ENCODE measurements at places on chromosomes 11 and 22.

GRCh38 chr11:99814021-99814420 is 793.3 kb downstream of the CNTN5 start:
- no peak for DNase-seq

- no peak for DNase-seq
Measured at GRCh38 chr22:46697811-46698515, 40.1 kb downstream of the CERK start.

- no peak for DNase-seq
Measured at GRCh38 chr22:44023404-44024287, 456 bp upstream of the PARVB start.

- DNase-seq: no peak
Measured at GRCh38 chr11:126102436-126102981, 39.8 kb upstream of the CDON start.

DNA sequence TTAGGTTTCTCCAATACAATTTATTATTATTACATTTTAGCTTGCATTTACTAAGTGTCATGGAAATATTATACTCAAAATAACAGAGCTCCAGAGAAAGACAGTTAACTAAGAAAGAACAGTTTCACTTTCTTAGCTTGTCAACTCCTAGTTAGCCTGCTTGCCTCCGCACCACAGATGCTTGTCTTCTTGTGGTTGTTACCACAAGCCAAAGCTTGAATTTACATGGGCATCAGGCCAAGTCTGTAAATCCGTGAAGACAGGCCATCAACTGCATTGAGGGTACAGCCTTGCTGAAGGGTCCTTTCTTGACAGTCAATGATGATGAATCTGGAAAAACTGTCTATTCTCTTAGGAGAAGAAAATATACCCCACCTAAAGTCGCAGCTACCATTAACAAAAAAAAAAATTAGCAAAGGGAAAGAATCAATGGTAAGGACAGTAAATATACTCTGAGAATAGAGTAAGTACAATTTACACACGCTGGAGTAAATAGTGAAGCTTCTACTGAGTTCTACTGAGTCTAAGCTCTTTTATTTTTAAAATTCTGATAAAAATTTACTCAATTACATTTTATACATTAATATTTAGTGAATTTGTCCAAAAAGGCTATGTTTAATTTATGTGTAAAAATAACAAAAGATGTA is 15.6 kb upstream of the DENND5A start:
- DNase-seq: peak; percentile 48

DNA sequence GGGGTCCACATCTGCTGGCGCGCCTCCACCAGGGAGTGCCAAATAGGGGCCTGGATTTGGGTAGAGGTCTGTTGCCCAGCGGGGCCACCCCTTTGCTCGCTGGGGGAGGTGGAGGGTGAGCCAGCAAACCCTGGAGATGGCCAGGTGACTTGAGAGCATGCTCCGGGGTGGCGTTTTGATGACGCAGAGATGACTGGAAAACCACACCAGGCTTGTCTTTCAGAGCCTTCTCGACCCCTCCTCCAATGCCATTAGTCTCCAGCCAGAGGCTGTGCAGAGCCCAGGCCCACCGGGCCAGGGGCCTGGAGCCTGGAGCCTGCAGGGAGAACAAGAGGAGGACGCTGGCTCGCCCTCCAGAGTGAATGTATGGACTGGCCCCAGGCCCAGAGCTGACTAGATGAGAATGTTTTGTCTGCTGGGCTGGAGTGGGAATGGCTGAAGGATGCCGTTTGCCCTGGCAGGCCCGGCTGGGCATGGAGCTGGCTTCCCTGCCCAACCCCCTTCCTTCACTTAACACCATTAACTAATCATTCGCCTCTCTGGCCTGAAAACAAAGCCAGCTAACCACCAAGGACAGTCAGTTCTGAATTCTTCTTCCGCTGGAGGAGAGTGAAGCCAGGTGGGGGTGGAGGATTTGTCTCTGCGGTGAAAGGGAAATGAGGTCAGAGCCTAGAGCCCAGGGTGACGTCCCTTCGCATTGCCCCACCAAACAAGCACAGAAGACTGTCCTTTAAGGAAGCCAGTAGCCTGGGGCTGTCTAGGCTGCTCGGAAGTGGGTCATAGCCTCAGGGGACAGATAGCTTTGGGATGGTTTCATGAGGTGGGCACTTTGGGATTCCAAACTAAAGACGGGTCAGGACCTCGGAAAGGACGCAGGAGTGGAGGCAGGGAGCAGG is 1.6 kb upstream of the MCAM start:
- no peak for DNase-seq

DNA sequence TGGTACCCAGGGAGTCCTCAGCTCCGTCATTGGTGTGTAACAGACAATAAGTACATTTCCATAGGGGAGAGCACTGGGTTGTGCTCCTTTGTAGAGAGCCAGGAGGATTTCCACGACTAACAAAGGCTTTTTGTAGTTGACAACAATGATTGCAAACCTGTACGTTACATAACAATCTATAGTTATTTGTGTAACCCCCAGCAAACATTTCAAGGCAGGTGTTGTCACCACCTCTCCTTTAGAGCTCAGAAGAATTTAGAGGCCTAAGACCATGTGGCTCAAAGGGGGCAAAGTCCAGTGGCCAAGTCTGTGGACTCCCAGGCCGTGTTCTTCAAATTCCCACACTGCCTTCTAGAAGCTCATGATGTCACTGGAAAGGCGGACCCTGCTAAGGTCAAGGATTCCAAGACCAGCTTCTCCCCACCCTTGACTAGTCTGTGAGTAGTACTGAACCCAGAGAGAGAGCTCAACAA is 15.8 kb downstream of the RPL27A start:
- DNase-seq: no peak

GRCh38 chr22:41094041-41094593 is 1.7 kb downstream of the EP300 start:
- DNase-seq: no peak

DNA sequence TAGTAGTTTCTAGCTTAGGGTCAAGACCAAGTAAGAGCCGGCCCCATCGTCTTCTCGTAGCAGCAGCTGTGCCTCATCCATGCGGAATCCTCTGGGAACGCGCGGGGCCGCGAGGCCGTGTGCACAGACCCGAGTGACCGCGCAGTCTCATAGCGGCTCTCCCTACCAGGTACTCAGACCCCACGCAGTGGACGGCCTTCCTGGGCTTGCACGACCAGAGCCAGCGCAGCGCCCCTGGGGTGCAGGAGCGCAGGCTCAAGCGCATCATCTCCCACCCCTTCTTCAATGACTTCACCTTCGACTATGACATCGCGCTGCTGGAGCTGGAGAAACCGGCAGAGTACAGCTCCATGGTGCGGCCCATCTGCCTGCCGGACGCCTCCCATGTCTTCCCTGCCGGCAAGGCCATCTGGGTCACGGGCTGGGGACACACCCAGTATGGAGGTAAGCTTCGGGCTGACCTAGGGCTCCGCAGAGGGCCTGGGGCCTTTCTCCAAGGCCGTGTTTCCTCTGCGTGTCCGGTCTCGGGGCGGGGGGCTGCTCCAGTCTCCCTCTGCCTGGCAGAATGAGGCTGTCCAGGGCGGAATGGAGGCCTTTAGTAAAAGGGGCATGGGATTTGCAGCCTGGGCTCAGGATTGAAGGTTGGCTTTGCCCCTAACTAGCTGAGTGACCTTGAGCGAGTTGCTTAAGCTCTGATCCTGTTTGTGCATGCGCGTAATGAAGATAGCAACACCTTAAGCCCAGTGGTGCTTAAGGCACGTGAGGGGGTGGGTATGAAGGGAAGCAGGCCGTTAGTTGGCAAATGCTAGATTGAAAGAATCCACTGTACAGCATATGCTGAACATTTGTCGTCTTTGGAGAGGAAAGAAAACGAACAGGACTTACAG is 48.9 kb downstream of the ST14 start:
- DNase-seq: no peak

- peak; percentile 97 for DNase-seq
Measured at GRCh38 chr11:12287009-12287373, 90.4 kb upstream of the PARVA start.

DNA sequence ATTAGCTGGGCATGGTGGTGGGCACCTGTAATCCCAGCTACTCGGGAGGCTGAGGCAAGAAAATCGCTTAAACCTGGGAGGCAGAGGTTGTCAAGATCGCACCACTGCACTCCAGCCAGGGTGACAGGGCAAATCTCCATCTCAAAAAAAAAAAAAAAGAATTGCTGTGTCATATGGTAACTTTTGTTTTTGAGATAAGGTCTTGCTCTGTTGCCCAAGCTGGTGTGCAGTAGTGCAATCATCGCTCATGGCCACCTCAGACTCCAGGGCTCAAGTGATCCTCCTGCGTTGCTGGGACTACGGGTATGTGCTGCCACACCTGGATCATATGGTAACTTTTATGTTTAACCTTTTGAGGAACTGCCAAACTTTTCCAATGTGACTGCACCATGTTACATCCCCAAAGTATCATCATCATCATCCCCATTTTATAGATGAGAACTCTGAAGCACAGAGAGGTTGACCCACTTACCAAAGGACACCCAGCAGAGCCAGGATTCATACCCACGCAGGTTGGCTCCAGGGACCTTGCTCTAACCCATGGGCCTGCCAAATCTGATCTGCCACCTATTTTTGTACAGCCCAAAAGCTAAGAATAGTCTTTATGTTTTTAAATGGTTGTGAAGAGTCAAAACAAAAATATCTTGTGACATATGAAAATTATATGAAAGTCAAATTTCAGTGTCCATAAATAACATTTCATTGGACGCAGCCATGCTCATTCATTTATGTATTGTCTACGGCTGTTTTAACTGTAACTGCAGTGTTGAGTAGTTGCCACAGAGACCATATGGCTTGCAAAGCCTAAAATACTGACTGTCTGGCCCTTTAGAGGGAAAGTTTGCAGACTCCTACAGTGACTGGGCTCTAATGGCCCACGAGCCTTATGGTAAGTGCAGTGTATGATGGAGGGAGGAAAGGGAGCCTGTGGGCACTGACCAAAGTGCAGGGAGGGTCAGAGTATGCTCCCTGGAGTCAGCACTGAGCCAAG is 45.3 kb downstream of the GDPD5 start:
- DNase-seq: no peak

GRCh38 chr11:84790849-84791427 is 836.2 kb downstream of the DLG2 start:
- DNase-seq: no peak

GRCh38 chr22:44190381-44190976 is 9.8 kb downstream of the PARVG start:
- no peak for DNase-seq

GRCh38 chr22:27107824-27108223 is 450.4 kb downstream of the MIAT start:
- DNase-seq: peak; percentile 91

DNA sequence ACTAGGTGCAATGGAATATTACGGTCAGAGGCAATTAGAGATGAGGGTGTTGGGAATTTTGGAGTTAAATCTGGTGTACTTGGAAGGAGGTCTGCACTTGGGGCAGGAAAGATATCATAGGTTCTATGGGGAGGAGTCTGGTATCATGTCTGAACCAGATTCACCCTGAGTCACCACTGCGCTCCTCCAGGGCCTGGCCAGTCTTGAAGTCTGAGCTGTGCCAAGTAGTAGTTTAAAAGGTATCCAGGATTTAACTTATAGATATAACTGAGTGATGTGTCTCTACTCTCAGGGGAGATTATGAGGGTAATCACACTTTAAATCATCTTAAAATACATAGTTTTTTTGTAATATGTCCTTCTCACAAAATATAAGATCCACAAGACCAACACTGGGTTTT is 6.6 kb downstream of the CNGA4 start:
- DNase-seq: no peak

DNA sequence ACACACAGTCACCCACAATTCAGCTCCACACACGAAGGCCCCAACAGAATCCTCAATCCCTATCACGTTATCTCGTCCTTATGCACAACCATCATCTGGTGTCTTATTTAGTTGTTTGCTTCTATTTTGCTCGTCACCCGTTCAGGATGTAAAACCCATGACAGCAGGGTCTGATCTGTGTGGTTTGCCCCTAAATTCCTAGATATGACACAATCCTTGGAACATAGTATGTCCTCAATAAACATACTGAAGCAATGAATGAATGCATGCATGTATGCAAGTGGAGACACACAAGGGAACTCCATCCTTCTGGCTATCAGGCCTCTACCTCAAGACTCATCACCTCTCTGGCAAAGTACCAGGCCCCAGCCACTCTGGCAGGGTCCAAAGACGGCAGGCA is 20.2 kb downstream of the STARD10 start:
- no peak for DNase-seq

DNA sequence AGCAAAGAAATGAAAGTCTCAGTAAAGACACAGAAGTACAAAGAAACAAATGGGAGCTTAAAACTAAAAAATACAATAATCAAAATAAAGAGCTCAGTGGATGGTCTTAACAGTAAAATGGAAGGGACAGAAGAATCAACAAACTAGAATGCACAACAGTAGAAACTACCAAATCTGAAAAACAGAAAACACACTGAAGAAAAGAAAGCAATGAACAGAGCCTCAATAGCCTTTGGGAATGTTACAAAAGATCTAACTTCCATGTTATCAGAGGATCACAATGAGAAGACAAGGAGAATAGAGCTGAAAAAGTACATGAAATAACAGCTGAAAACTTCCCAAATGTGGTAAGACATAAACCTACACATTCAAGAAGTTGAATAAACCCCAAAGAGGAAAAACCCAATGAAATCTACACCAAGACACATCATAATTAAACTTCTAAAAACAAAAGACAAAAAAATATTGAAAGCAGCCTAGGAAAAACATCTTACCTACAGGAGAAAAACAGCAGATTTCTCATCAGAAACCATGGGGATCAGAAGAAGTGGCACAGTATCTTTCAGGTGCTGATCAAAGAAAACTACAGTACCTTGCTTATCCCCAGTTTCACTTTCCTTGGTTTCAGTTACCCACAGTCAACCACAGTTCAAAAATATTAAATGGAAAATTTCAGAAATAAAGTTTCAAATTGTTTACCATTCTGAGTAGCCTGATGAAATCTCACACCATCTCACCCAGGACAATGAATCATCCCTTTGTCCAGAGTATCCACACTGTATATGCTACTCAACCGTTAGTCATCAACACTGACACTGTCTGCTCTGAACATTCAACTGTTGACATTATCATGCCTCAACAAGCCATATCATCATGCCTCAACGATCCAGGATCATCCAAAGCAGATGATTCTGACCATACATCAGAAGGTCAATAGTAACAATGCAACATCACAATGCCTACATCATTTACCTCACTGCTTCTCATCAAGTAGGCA is 22.2 kb downstream of the RRAS2 start:
- DNase-seq: peak; percentile 72

GRCh38 chr11:72226701-72227100 is 2.1 kb downstream of the INPPL1 start:
- DNase-seq: no peak

DNA sequence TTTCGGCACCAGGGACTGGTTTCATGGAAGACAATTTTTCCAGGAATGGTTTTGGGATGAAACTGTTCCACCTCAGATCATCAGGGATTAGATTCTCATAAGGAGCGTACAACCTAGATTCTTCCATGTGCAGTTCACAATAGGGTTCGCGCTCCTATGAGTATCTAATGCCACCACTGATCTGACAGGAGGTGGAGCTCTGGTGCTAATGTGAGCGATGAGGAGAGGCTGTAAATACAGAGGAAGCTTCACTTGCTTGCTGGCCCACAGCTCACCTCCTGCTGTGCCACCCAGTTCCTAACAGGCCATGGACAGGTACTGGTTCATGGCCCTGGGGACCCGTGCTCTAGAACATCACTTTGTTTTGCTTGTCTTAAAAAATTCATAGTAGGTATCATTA is 41.8 kb upstream of the AMPD3 start:
- no peak for DNase-seq
